ENCODE measurements at places on chromosomes 16 and 17.

DNA sequence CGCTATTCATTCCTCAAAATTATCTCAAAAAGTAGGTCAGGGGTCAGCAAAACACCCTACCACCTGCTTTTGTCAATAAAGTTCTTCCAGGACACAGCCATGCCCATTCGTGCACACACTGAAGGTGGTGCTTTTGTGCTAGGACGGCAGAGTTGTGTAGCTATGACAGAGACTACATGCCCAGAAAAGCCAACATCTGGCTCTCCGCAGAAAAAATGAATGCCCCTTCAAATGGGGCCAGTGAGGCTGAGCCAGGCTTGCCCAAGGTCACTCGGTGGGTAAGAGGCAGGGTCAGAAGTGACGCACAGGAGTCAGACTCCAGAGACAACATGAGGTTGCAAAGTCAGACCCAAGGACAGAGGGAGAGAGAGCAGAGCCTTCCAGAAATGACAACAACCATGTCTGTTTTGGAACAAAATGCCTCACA is 200.1 kb downstream of the XYLT1 start:
- DNase-seq: no peak

- no peak for DNase-seq
Measured at GRCh38 chr17:1423456-1424135, 23.6 kb upstream of the YWHAE start.

GRCh38 chr17:80613732-80614071 is 69.1 kb downstream of the RPTOR start:
- DNase-seq: no peak

DNA sequence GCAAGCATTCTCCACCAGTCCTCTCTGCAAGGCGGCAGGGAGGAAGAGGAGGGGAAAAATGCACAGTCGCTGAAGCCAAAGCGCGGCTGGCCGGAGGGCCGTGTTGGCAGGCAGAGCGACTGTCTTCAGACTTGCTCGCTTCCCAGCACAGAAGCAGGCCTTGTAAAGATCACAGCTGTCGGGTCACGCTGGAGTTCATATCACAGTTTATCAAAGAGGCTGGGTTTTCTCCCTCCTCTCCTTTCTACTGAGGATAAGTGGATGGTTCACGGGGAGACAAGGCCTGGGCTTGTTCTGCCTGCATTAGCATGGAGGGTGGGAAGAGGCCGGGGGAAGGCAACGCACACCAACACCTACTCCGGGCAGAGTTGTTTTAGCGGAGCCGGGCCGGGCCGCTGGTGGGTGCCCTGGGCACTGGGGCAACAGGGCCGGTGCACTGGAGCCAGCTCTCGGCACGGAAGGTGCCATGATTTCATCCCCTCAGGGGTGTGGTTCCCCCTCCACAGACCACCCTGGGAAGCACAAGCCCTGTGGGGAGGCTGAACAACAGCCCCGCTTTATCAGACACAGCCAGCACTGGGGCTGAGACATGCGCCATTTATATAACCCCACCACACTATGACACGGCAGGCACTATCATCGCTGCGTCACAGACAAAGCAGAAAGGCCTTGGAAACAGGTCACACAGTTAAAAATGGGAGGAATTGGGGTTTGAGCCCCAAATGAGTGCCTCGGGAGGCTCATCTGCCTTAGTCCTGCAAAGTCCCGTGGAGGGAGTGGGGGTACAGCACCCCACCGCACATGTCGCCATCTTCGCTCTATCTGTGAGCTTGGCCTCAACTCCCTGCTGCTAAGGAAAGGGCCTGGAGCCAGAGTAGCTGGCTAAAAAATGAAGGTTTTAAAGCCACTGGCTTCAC is 40.3 kb upstream of the MTSS2 start:
- DNase-seq: no peak

DNA sequence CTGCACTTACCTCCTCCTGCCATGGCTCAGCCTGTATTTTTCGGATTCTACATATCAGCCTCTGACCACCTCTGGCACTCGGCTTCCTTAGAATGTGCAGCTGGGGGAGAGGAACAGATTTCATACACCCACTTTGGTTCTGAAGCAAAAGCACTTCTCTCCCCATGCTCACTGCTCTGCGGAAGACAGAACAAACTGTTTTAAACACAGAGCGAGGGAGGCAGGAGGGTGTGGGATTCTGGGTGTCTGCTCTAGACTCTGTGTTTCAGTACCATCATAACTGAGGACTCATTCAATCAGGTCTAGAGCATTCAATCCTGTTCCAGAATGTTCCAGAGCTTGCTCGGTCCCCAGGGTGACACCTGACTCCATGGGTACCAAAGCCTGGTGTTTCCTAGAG is 239.1 kb downstream of the GRIN2A start:
- DNase-seq: no peak

DNA sequence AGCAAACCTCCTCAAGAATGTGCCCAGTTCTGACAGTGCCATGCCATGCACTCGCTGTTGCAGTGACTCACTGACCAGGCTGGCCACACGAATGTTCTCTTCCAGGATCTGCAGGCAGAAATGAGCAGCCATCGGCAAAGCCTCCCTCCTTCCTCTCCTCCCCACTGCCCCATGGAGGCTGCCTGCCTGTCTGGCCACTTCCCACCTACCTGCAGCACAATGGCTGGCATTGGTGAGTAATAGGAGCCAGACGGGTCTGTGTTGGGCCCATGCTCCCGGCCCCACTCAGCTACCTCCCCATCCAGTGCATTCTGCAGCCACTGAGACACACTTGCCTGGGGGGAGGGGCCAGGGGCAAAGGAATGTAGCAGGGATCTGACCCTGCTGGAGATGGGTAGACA is 2.8 kb upstream of the MATCAP1 start:
- no peak for DNase-seq

DNA sequence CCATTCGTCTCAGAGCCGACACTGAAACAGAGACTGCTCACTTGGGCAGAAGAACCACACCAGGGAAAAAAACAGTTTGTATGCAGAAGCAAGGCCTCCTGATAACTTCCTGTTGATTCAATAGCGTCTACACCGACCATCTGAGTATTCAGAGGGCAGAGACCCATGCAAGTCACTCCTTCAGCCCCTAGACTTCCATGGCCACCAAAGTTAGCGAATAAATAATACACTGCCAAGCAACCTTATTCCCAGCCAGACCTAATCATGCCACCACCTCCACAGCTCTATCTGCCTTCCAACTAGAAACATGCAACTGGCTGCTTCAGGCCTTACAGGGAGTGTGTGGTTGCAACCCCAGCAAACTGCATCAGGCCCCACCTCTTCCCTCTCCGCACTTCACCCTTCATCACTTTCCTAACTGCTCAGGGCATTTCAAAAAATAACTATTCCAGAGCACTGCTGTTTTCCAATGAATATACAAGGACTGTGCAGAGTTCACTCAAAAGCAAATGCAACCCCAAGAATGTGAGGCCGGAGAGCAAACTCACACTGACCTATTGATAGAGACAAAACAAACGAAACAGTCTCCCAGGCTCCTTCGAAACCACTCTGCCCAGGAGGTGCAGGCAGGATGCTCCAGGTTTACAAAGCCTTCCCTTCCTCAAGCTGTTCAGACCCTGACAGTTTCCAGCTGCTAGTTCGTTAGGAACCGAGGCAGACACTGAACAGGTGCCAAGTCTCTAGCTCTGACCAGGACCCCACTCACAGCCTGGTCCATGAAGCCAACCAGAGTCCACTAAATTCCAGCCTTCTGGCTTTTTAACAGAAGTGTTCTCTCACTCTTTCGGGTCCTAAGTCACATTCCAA is 3.6 kb downstream of the USP7 start:
- no peak for DNase-seq

GRCh38 chr17:32854207-32854606 is 22.7 kb downstream of the MYO1D start:
- DNase-seq: no peak

- DNase-seq: no peak
Measured at GRCh38 chr16:79946252-79946651, 345.7 kb upstream of the MAF start.

DNA sequence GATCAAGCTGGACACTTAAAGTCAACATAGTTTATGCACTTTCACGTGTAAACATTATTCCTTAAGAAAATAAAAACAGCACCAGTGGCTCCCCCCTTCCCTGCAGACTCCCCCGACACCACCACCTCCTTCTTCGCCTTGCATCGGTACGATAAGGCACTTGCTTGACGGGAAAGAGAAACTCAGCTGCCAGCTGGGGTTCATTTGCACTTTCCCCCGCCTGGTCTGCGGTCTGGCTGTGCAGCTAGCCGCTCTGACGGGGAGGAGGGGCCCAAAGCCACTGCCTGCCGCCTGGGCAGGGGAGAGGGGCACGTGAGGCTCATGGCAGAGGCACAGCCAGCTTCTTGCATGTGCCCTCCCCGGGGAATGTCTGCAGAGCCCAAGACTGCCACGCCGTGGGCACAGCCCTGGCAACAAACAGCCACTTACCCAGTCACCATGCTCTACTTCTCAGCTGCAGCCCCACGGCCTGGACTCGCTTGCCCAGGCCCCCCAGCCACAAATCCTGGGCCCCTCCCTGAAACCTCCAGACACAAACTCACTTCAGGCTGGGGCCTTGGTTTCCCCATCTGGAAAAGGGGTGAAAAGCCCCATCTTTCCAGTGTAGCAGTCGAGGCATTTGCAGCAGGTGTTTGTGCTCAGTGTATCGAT is 16.5 kb upstream of the PRM1 start:
- peak; percentile 27 for DNase-seq

- no peak for DNase-seq
Measured at GRCh38 chr16:12468552-12468951, 335.1 kb downstream of the CPPED1 start.

- no peak for DNase-seq
Measured at GRCh38 chr17:48374650-48375230, 55.3 kb downstream of the SKAP1 start.

DNA sequence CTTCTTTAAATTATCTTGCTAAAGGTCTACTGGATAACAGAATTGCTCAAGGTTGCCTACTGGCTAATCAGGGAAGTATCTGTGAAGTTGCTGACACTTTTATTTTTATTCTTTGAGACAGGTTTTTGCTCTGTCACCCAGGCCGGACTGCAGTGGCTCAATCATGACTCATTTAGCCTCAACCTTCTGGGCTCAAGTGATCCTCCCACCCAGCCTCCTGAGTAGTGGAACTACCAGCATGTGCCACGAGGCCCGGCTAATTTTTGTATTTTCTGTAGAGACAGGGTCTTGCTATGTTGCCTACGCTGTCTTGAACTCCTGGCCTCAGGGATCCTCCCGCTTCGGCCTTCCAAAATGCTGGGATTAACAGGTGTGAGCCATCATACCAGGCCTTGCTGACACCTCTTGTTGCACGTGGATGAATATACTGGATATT is 43.1 kb downstream of the GLG1 start:
- DNase-seq: no peak

DNA sequence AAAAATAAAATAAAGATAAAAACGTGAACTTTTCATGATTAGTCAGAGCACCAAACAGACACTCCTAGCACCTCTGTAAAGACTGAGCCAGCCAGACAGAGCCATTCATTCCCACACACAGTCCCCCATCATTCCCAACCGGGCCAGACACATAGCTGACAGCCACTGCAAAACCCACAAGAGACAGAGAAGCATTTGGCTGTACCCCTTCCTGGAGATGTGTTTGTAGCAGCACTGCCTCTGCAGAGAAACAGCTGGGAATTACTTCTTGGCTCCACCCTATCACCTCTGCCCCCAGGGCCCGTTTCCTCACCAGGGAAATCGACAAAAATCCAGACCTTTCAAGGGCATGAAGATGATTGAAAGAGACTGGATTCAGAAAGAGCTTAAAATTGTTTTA is 46.4 kb downstream of the MYH11 start:
- DNase-seq: no peak

GRCh38 chr17:60135151-60135950 is 14.4 kb upstream of the CA4 start:
- peak; percentile 60 for DNase-seq

- no peak for DNase-seq
Measured at GRCh38 chr17:1725642-1726511, 1.4 kb downstream of the WDR81 start.

GRCh38 chr16:86212706-86213436 is 297.5 kb upstream of the FOXF1 start:
- no peak for DNase-seq

DNA sequence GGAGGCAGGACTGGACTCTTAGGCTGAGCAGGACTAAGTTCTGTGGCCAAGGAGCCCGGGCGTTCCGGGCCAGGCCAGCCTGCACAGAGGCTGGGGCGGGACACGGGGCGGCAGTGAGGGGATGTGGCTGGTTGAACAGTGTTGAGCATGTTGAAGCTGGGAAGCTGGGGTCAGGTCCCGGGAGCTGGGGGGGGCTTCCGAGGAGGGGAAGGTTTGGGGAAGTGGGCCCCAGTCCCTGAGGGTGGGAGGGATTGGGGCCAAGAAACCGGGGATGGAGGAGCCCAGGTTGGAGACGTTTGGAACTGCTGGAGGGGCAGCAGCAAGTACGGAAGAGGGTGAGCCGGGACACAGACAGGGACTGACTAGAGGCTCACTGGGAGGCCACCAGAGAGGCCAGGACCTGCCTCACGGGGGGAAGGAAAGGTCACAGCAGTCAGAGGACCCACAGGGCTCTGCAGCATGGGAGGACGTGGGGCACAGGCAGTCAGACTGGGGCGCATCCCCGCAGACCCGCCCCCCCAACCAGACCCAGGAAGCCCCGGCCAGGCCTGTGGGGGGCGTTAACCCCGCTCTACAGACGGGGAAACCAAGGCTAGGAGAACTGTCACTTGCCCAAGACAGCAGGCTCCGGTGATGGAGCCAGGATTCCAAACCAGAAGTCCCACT is 9.5 kb downstream of the TAX1BP3 start:
- DNase-seq: no peak

DNA sequence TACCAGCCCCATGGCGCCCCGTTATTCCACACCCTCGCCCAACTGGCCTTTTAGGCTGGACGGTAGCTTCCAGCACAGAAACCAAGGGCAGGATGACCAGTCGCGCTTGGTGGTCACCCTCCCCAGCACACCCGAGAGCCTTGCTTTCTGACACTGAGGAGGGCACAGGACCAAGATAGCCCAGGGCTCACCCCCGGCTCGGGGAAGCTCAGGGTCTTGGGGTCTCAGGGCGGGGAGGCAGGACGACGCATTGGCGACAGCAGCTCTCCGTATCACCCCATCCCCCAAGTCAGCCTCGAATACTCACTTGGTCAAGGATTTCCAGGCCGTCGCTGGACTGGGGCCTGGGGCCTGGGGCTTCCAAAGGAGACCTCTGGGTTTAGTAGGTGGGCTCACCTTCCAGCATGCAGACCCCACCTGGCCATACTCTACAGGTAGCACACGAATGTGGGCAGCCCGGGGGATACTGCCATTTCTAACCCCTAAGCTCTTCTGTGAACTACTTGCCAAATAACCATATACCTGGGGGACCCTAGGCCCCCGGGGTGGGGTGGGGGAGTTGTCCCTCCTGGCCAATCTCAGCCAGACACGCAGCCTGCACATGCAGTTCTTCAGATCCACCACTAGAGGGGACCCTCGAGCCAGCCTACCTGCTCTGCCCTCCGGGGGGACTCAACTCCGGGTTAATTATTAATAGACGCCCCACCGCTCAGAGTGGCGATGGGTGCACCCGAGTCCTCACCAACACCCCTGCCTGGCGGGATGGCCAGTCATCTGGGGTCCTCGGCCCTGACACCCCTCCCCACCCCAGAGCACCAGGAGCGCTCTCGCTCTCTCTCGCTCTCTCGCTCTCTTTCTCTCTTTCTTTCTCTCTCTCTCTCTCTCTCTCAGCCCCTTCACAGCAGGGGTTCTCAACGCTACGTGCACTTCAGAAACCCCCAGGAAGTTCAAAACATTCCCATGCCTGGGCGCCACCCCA is 30.0 kb downstream of the TBC1D16 start:
- peak; percentile 35 for DNase-seq

- no peak for DNase-seq
Measured at GRCh38 chr17:74918906-74919305, 4.1 kb downstream of the USH1G start.

- no peak for DNase-seq
Measured at GRCh38 chr17:31446195-31446967, 54.9 kb downstream of the RAB11FIP4 start.

All from activated CD4-positive, CD25-positive, alpha-beta regulatory T cell (primary cell).